Activated CD8-positive, alpha-beta memory T cell treated with anti-CD3 and anti-CD28 coated beads, Interleukin-2, amount 10 ng/mL, durations not matched to agents 7 days and 5 days (primary cell): ENCODE measurements at places on chromosomes 4 and X. TPM values are rescaled to one million over a fixed set of nuclear protein-coding genes. Genes with fewer than 3 reads are reported as not detected.

- no peaks in the 10 kb centered on the region for H3K4me1 ChIP-seq
- no peaks in the 10 kb centered on the region for H3K27me3 ChIP-seq
- no peaks in the 10 kb centered on the region for H3K36me3 ChIP-seq
Measured at GRCh38 chrX:14672611-14673172, 143.4 kb downstream of the GLRA2 start.

DNA sequence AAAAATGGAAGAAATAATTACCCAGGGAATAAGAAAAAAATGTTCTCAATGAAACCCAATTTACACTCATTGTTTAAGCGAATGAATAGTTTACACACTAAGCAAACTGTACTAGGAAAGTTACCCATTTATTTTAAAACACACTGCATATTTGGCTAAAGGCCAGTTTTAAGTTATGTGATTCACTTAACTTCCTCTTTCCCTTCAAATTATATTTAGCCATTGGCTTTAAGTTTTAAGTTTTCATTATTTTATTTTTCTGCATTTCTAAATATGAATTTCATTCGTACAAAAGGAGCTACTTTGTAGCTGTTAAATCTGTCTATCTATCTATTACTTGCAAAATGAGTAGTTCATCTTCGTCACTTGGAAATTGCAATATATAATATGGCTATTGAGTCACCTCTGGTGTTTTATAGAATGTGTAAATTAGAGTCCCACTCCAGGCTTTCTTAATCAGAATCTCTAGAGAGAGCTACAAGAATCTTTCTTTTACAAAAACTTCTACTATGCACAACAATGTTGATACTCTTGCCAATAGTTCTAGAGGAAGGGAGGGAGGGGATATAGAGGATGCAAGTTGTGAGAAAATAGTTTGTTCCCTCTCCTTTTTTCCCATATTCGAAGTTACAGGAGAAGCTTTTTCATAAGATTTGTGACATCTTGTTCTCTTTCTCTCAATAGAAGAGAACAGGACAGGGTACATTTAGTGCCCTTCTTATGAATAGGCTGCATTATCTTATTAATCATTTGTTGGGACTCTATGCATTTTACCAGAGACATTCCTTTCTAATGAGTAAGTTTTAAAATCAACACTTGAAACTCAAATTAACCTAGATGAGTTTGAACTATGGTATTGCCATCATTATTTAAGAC lies 41.8 kb downstream of the SULT1B1 start:
- H3K36me3 ChIP-seq = no peaks in the 10 kb centered on the region
- H3K27ac ChIP-seq = no peak overlapping the region
- H3K4me1 ChIP-seq = no peaks in the 10 kb centered on the region
- no peak overlapping the region for H3K4me3 ChIP-seq
- H3K27me3 ChIP-seq = no peaks in the 10 kb centered on the region

DNA sequence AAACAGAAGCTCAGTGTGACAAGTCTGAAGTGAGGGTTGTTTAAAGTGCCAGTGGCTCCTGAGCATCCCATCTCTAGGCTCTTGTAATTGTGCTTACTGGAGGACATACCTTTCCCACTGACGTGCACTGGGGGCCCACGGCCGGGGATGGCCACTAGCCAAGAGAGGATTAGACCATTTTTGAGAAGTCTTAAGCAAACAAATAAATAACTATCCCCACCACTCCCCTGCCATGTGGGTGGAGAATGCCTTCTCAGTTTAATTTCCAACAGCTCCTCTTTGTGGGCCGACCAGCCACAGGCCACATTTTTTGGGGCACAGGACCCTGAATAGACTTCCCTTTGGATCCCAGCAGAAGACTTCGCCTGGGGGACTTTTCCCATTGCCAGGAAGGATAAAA lies 125.0 kb upstream of the MSX1 start:
- no peak overlapping the region for H3K4me3 ChIP-seq
- no peaks in the 10 kb centered on the region for H3K27me3 ChIP-seq
- H3K36me3 ChIP-seq = no peaks in the 10 kb centered on the region
- H3K27ac ChIP-seq = no peak overlapping the region
- H3K4me1 ChIP-seq = no peaks in the 10 kb centered on the region

GRCh38 chr4:154415313-154415712 lies 76.3 kb downstream of the DCHS2 start:
- peaks cover 14% of the 10 kb centered on the region for H3K4me1 ChIP-seq
- no peak overlapping the region for H3K27ac ChIP-seq
- H3K36me3 ChIP-seq = no peaks in the 10 kb centered on the region
- no peak overlapping the region for H3K4me3 ChIP-seq
- peaks cover 59% of the 10 kb centered on the region for H3K27me3 ChIP-seq

VEGFD gene
- total RNA-seq = not detected

GRCh38 chr4:52822972-52823701 lies 39.0 kb upstream of the RASL11B start:
- peaks cover 23% of the 10 kb centered on the region for H3K4me1 ChIP-seq
- no peaks in the 10 kb centered on the region for H3K27me3 ChIP-seq
- DNase-seq = no peak
- no peak overlapping the region for H3K4me3 ChIP-seq
- H3K36me3 ChIP-seq = peaks cover 5% of the 10 kb centered on the region

DNA sequence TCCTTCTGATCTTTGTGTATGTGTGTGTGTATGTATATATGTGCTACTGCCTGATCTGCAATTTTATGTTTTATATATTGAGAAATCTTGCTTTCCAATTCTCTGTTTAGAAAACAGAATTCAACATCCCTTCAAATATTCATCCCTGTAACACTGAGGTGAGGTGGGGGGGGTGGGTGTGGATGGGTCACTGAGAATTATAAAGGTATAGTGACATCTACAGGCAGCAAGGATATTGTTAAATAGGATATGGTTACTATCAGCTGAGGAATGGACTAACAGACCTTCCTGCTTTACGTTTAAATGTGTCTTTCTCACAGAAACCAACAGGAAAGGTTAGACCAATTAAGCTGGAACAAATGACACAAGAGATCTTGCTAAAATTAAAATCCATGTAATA lies 19.0 kb upstream of the MAGEB2 start:
- H3K4me3 ChIP-seq = no peak overlapping the region
- H3K4me1 ChIP-seq = no peaks in the 10 kb centered on the region
- no peak for DNase-seq
- H3K27me3 ChIP-seq = no peaks in the 10 kb centered on the region
- H3K36me3 ChIP-seq = no peaks in the 10 kb centered on the region
- H3K27ac ChIP-seq = no peak overlapping the region

ENAM gene
- not detected for total RNA-seq

DNA sequence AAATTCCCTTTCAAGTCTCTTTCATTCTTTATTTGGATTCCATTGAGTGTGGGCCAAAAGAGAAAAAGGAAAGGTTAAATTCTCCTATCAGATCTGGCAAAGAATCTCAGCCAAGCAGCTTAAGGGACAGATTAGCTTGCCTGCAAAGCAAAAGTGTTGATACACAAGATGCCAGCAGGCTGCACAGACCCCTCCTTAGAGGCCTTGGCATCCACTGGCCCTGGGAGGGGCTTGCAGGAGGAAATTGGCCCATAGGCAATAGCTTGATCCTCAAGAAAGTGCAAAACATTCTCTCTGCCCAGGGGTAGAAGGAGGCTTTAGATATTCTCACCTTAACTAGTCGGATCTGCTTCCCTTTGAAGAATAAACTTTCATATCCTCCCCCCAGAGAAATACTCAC lies 300.4 kb upstream of the CPEB2 start:
- DNase-seq = no peak
- no peak overlapping the region for H3K4me3 ChIP-seq
- peaks cover 2% of the 10 kb centered on the region for H3K27me3 ChIP-seq
- H3K36me3 ChIP-seq = no peaks in the 10 kb centered on the region
- H3K27ac ChIP-seq = no peak overlapping the region

- DNase-seq = no peak
- no peak overlapping the region for H3K27ac ChIP-seq
- no peaks in the 10 kb centered on the region for H3K4me1 ChIP-seq
- H3K27me3 ChIP-seq = no peaks in the 10 kb centered on the region
- no peak overlapping the region for H3K4me3 ChIP-seq
Measured at GRCh38 chrX:39795605-39796004, 302.2 kb downstream of the BCOR start.

DNA sequence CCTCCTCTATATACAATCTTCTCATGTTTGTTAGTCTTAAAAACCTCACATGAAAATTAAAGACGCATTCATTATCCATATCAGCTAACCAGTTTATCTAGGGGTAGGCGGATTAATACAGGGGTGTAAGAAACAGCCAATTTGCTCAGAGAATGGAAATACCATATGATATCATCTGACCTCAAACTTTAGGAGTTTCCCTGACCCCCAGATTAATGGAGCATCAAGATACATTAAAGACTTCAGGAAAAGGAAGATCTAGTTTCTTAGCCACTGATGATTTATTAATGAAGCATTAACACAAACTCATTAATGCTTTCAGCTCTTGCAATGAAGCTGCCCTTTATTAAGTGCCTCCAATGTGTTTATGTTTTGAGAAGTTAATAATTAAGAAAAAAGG lies 67.5 kb downstream of the CAMK2D start:
- H3K4me3 ChIP-seq = no peak overlapping the region
- no peak overlapping the region for H3K27ac ChIP-seq
- DNase-seq = no peak
- H3K4me1 ChIP-seq = peaks cover 16% of the 10 kb centered on the region
- peaks cover 23% of the 10 kb centered on the region for H3K36me3 ChIP-seq

DNA sequence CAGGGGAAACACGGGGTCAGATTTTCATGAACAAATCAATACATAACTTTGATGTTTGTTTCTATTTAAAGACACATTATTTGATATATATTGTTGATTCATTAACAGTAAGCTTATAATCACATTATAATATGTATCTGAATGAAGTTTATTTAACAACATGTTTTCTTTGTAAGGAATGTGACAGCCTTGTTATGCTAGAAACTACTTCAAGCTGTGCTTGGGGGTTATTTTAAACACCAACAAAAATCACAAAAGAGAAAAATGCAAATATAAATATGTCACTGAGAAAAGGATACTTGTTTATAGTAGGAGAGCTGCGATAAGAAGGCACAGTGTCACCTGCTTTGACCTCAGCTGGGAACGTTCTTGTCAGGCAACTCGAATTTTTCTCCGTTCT lies 354.6 kb upstream of the AGA start:
- H3K27ac ChIP-seq = no peak overlapping the region
- no peaks in the 10 kb centered on the region for H3K36me3 ChIP-seq
- H3K4me1 ChIP-seq = no peaks in the 10 kb centered on the region
- DNase-seq = no peak
- H3K27me3 ChIP-seq = no peaks in the 10 kb centered on the region

GRCh38 chrX:134642386-134642785 lies 15.9 kb downstream of the PLAC1 start:
- H3K27ac ChIP-seq = no peak overlapping the region
- H3K36me3 ChIP-seq = no peaks in the 10 kb centered on the region
- no peak for DNase-seq
- peaks cover 33% of the 10 kb centered on the region for H3K27me3 ChIP-seq
- no peaks in the 10 kb centered on the region for H3K4me1 ChIP-seq
